Bronchial epithelial cell (primary cell): ENCODE measurements at places on chromosomes 16 and 17.

GRCh38 chr16:12133729-12134128 lies 157.2 kb downstream of the SNX29 start:
- DNase-seq = no peak

- peak; percentile 27 for DNase-seq
Measured at GRCh38 chr16:50323335-50324011, 45.3 kb downstream of the BRD7 start.

- peak; percentile 86 for DNase-seq
Measured at GRCh38 chr16:74760007-74760767, 14.4 kb downstream of the FA2H start.

GRCh38 chr16:56672761-56673536 lies 3.3 kb downstream of the MT1H start:
- DNase-seq = peak; percentile 27

- DNase-seq = no peak
Measured at GRCh38 chr16:75787440-75787839, 61.1 kb upstream of the CPHXL start.

DNA sequence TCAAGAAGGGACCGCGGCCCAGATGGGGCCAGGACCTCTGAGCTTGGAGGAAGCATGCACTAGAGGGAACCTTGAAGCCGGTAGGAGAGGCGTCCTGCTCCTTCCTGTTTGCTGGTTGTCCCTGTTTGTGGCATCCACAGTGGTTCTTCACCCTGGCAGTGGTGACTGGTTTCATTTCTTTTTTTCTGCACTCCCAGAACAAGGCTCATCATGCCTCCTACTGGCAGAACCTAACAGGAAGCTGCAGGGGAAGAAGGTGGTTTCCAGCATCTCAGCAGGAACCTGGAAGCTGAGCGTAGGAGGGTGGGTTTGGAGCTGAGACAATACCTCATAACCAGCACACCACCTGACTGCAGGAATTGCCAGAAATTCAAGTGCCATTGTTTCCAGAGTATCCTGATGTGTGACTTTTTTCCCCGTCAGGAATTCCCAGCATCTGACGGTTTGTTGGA lies 5.8 kb downstream of the TMEM231 start:
- peak; percentile 84 for DNase-seq
